ENCODE measurements at places on chromosomes 2 and 18.

GRCh38 chr2:158034198-158034866 is 67.3 kb upstream of the UPP2 start:
- H3K27ac ChIP-seq = no peak overlapping the region
- peaks cover 2% of the 10 kb centered on the region for H3K27me3 ChIP-seq
- DNase-seq = peak; percentile 54
- H3K4me3 ChIP-seq = no peak overlapping the region

- H3K27me3 ChIP-seq = no peaks in the 10 kb centered on the region
- H3K4me3 ChIP-seq = no peak overlapping the region
- no peak overlapping the region for H3K27ac ChIP-seq
- H3K4me1 ChIP-seq = no peaks in the 10 kb centered on the region
Measured at GRCh38 chr2:24723191-24723590, 70.0 kb downstream of the PTRHD1 start.

DNA sequence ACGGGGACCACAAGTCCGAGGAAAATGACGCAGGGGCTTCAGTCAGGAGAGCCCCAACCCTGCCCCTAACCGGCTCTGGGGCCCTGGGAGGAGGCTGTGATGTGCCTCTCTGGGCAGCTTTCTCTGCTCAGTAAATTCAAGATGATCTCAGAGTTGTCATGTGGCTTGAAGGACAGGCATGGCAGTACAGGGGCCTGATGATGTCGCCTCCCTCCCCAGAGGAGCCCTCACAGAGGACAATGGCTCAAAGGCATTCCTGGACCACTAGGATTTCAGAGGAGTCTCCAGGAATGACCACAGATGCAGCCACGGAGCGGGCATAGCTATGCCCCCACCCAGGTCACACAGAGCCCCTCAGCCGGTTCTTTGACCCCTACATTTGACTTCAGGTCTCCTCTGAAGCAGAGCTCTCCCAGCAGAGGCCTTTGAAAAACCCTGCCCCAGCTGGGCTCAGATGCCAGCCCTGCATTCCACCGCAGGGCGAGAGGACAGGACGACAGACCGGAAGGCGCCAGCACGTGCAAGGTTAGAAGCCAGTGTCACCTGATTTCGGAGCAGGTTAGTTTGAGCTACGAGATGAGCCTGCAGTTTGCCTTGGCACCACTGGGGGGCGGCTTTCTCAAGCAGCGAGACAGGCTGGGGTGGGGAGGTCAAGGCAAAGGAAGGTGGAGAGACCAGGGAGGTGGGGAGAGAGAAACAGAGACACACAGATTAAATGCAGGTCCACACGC is 39.2 kb downstream of the BIN1 start:
- no peak overlapping the region for H3K27ac ChIP-seq
- peaks cover 12% of the 10 kb centered on the region for H3K4me1 ChIP-seq
- no peak overlapping the region for H3K4me3 ChIP-seq
- H3K36me3 ChIP-seq = peaks cover 14% of the 10 kb centered on the region
- DNase-seq = peak; percentile 48

GRCh38 chr2:201440182-201440581 is 11.1 kb downstream of the TRAK2 start:
- no peak for DNase-seq
- H3K27me3 ChIP-seq = no peaks in the 10 kb centered on the region
- no peaks in the 10 kb centered on the region for H3K36me3 ChIP-seq
- no peak overlapping the region for H3K4me3 ChIP-seq
- no peaks in the 10 kb centered on the region for H3K4me1 ChIP-seq
- no peak overlapping the region for H3K27ac ChIP-seq

GRCh38 chr18:32469190-32469651 is 1.5 kb downstream of the GAREM1 start:
- no peaks in the 10 kb centered on the region for H3K36me3 ChIP-seq
- no peaks in the 10 kb centered on the region for H3K27me3 ChIP-seq
- H3K27ac ChIP-seq = no peak overlapping the region
- peaks cover 4% of the 10 kb centered on the region for H3K4me1 ChIP-seq
- DNase-seq = peak; percentile 15
